ENCODE measurements at places on chromosomes 1 and 21.
A peak's percentile ranks its signal among the peaks of the same experiment; 100 is the strongest.

DNA sequence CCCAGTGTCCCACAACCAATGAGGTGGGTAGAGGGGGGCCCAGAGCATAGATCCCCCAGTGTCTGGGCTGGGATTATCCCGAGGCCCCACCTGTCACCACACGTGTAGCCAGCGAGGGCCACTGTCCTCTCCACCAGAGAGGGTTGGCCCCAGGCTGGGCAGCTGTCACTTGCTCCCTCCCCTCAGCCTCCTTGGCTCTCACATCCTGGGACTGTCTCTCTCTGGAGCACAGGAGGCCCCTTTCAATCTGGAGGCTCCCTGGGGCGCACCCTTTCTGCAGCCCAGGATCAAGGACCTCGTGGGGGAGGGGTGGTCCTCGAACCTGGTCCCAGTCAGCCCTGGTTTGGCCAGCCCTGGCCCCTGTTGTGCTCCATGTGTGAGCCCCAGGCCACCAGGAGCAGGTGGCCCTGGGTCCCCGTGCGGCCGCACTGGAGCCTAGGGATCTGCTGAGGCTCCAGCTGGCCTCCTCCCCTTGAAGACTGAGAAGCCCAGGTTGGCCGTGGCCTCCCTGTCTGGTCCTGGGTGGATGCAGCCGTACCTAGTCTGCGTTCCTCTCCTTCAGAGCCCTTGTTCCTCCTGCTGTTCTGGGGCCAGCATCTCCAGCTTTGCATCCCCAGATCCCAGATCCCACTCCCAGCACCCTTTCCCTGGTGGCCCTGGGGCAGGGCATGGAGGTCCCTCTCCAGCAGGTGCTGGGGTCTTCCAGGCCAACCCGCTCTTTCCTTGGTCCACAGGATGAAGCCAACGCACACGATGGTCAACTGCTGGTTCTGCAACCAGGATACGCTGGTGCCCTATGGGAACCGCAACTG lies 6.7 kb downstream of the TMEM201 start:
- DNase-seq = no peak

DNA sequence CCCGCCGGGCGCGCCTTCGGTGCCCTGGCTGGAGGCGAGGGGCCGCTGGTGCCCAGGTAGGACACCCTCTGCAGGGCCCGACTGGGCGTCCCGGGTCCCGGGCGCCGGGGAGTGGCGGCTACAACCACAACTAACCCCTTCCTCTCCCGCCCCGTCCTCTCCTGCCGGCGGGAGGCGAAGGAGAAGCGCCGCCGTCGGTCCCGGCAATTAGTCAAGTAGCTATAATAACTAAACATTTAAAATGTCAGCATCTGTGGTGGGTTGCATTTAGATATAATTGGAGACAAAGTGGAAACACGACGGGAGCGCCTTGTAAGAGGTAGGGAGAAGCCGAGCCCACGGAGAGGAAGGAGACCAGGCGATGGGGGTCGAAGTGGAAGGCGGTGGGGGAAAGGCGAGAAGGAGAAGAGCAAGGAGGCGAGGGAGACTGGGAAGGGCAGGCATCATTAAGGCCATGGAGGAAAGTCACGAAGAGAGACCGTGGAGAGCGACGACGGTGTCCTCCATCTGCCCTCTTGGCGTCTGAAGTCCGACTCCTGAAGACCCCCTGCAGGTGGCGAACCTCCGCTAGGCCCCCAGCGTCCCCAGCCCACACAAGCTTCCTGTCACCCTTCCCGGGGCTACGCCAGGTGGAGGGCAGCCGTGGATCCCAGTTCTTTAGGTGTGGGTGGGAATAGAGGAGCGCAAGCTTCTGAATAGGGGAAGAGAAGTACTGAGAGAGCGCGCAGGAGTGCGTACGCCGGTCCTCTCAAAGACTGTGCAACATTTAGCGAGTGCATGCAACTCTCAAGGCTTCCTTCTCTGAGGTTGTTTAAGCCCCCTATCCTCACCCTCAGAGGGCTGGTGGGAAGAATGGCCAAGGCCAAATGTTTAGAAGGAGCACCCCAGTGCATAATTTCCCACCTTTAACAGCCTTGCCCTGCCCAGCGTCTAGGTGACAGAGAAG lies 1.6 kb downstream of the CNIH3 start:
- DNase-seq = no peak

DNA sequence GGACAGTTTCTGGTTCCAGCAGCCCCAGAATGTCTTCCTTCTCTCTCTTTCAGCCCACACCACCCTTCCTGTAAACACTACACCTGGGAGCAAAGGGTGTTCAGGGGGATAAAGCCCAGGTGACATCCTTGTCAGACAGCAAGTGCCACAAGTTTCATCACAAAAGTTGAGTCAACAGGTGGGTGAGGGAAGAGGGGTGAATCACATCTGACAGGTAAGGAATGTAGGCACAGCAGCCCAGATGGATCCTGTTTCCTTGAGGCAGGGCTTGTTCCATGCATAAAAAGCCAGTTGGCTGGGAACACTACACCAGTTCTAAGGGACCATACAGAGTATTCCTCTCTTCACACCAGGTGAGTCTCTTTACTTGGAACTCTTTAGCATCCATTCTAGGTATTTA lies at the start of gene SPRR1B:
Gene SPRR1B (plus strand): TSS at position 309 of the 400 bp plus-strand sequence. CDS start 1,143 bp downstream, outside the sequence.
- DNase-seq = no peak

- no peak for DNase-seq
Observed at GRCh38 chr1:209886219-209886536, 51.8 kb upstream of the SYT14 start.

DNA sequence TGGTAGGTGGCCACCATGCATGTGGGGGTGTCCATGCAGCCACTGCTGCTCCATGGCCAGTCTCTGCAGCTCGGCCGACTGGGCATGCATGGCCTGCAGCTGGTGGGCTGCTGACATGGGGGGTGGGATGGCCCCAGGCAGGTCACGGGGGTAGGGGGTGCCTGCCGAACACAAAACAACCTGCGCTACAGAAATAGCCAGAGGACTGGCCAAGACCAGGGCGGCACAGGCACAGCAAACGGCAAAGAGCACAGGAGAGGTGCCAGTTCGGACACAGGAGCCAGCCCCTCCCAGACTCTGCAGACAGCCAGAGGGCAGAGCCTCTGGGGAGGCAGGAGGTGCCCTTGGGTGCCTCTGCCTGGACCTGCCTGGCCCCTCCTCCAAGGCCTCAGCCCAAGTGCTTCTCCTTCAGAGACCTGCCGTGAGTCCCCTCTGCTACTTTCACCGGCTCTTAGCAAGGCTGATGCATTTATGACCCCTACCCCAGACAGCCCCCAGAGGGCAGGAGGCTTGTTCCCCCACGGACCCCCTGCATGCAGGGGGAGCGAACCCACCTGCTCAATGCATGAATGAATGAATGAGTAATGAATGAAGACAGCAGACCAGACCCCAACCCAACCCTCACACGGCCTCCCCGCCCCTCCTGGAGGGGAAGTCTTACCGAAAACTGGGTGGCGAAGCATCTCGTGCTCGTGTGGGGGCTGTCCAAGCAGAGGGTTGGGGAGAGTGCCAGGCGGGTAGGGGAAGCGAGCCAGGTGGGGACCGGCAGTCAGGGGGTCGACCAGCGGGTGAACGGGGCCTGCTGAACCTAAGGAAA lies 37.7 kb downstream of the SLC45A1 start:
- DNase-seq = no peak

- DNase-seq = peak; percentile 32
Observed at GRCh38 chr21:46151261-46151988, 4.0 kb downstream of the FTCD start.

- DNase-seq = no peak
Observed at GRCh38 chr21:21968810-21969209, 970.6 kb downstream of the NCAM2 start.

GRCh38 chr1:9689011-9689706 lies 37.6 kb downstream of the PIK3CD start:
- peak; percentile 86 for DNase-seq

- no peak for DNase-seq
Observed at GRCh38 chr1:153550827-153551500, 1.9 kb upstream of the S100A3 start.

DNA sequence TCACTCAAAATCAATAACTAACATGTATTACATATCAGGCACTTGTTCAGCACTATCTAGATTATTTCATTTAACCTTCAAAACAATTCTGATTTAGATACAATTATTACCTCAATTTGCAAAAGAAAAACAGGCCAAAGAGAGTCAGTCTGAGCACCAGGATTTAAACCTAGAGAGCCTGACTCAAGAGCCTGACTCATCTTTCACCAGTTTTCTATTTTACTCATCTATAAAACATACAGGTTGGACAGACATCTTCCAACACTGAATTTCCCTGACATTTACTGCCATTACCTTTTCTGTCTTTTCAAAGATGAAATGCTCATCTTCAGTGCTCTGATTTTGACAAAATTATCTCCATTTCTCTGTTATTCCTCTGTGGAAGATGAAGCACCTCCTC lies 116.5 kb downstream of the MRPL39 start:
- DNase-seq = no peak

DNA sequence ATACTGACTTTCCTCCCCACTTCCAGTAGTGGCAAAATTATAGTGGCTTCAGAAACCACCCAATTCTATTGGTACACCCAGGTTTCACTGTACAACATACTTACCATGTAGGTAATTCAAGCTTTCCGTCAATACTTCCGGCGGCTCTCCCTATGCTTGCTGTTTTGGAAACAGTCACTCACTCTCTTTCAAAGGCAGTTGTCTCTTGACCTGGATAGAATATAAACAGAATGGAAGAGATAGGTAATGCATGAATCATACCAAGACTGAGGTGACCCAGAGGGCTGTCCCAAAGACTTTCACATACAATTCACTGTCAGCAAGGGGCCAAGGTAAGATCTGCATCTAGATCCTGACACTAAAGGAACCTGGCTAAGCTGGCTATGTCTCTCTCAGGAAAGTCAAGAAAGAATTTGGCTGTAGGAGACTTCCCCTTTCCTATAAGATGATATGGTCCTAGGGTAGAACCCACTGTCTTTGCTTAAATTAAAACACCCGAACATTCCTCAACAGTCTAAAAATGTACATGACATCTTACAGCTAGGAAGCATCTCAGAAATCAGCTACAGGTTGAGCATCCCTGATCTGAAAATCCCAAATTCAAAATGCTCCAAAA lies 59.6 kb downstream of the LUZP1 start:
- no peak for DNase-seq

DNA sequence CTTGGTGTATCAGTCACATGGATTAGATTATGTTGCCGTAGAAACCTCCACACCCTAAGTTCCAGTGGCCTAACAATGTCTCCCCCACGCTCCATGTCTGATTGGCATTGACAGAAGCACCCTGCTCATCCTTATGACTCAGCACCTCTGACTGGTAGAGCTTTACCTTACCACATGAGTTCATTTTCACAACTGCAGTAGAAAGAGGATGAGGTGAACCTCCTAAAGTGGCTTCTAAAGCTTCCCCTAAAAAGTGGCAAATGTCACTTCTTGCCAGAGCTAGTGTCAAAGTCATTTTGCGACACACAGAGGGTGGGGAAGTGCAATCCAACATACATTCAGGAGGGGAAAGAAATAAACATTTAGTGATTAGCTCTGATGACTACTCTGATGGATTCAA lies 30.6 kb upstream of the LYPD8 start:
- peak; percentile 48 for DNase-seq

DNA sequence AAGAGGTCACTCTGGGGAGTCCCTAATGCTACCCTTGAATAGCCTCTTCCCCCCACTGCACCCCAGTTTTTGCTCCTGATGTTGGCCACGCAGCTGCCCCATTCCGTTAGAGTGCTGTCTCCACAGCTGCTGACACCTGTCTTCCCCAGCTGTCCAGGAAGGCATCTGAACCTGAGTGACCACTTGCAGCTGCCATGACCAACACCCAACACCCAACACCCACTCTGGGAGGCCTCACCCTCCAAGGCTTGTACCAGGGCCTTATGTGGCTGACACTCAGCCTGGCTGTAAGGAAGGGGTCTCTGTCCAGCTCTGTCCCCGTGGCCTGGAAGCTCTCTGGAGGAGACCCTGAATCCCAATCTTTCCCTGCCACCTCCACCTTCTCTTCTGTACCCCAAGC lies 26.7 kb upstream of the LDLRAP1 start:
- no peak for DNase-seq

GRCh38 chr21:36255663-36256062 lies 64.3 kb upstream of the MORC3 start:
- no peak for DNase-seq

DNA sequence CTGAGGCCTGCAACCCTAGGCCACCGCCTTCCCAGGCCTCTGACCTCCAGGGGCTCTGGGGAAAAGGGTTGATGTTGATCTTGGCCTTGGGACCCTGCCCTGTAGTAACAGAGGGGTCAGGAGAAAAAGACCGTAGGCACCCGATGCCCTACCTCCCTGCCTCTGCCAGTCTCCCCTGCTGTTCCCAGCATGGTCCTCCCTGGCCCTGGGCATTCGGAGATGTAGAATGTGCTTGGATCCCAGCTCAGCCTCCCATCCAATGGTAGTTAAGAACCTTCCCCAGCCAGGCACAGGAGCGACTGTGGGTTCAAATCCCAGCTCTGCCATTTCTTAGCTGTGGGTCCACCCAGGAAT lies 72.0 kb upstream of the TARDBP start:
- DNase-seq = no peak

DNA sequence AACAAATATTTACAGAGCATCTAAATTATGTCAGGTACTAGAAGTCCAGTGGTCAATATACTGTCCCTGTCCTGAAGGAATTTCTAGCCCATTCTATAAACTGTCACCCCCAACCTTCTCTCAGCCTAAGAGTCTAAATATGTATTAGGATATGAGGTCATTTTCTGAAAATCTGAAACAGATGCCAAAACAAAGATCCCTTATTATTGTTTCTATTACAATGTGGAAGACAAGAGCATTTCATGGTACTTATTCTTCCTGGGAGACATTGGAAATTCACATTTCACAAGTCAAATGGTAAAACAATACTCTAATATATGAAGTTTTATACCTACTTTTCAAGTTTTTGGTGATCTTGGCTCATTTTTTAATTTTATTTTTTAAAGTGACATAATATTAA lies 2.6 kb downstream of the CLCA1 start:
- no peak for DNase-seq

- DNase-seq = no peak
Observed at GRCh38 chr1:216224233-216224632, 199.0 kb downstream of the USH2A start.

GRCh38 chr1:198641501-198641900 lies 2.7 kb downstream of the PTPRC start:
- peak; percentile 69 for DNase-seq

- no peak for DNase-seq
Observed at GRCh38 chr1:46363121-46363520, 22.5 kb downstream of the NSUN4 start.

GRCh38 chr1:165056914-165057313 lies 299.6 kb downstream of the LMX1A start:
- DNase-seq = no peak

GRCh38 chr1:73765551-73766233 lies 432.3 kb downstream of the LRRIQ3 start:
- DNase-seq = no peak

- DNase-seq = no peak
Observed at GRCh38 chr1:83055391-83056170, 943.4 kb downstream of the TTLL7 start.

DNA sequence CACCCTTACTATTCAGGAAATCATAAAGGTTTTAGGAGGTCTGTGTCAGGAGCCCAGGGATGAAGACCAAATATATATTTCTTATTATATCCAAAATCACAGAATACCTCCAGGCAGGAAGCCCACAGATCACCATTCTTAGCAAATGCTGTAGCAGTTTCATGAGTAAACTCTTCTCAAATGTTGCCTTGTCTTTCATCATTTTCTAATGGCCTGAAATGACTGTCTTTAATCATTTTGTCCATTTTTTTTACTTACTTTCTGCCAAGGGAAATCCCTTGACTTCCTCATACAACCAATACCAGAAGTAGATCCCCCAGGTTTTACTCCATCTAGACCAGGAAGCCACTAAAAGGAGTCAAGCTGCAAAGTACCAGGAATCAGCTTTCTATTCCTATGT lies 32.4 kb downstream of the PSMG1 start:
- DNase-seq = no peak

All from activated CD8-positive, alpha-beta memory T cell treated with anti-CD3 and anti-CD28 coated beads, Interleukin-2, amount 10 ng/mL, durations not matched to agents 7 days and 5 days (primary cell).